ENCODE measurements at places on chromosomes 3 and 15.

GRCh38 chr3:69445498-69445897 lies 59.6 kb upstream of the FRMD4B start:
- no peak for DNase-seq

GRCh38 chr15:55613727-55614126 lies 25.6 kb upstream of the PYGO1 start:
- peak; percentile 22 for DNase-seq

DNA sequence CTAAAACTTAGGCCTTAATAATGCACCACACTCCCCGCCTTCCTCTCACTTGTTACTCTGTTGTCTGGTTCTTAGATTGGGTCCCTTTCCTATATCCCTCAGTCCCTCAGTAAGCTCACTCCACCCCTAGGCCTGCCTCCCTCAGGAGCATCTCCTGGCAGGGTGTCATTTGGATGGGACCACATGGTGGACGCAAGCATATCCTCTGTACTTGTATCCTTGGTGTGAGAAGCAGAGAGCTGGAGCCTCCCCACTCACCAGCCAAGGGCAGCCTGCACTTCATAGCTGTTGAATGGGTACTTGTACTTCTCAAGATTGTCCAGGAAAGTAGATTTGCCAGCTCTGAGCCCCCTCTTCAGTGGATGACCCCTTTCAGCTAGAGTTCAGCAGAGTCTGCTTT lies 11.6 kb downstream of the SEC61A1 start:
- DNase-seq: no peak

DNA sequence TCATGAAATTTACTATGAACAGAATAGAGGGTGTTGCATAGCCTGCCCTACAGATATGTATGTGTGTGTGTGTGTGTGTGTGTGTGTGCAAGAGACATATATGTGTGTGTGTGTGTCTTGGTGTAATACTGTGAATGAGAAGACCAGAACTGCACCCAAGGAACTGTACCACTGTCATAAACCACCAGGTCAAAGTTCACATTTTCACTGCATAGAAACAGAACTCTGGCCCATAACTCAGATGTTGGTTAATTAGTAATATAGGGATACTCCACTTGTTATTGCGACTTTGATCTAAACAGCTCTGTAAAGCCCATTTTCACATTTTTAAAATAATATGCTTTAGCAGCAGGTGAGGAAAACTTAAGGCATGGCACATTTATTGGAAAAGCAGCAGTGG lies 111.8 kb downstream of the IGF2BP2 start:
- DNase-seq: no peak

DNA sequence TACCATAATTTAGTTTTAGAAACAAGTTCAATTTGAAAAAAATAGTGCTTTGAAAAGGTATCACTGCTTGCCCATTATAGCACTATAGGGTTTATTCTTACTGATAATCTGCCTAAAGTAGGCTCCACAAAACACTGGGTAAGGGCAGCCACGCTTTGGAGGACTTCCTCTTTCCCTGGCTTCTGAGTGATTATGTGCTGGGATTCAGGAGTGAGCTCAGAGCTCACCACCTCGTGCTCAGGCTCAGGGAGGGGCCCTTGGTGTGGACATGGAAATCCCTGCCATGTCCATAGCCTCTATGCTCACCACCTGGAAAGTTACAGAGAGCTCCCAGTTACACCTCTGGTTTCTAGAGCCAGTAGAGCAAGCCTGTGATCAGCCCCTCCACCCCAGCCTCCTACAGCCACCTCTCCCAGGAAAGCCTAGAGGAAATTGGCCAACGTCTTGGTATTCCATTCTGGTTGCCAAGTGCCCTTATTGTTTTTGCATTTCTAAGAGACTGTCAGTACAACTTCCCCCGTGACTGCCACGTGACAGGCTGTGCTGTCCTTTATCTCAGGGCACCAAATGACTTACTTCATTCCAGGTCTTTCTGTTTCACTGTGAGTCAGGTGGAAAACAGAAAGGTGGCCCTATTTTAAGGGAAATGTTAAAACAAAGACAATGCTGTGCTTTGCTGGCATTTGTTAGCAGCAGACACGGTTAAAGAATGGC lies 316.0 kb downstream of the RORA start:
- DNase-seq: no peak
